Activated T-helper 1 cell treated with anti-CD3 and anti-CD28 coated beads, Interleukin-12 subunit alpha, Interleukin-12 subunit beta, Interleukin-2, Interleukin-4 antibody, amounts not matched to agents 30 ng/mL and 10 ng/mL and 1 ng/mL, durations not matched to agents 14 hours and 24 hours and 36 hours (primary cell): ENCODE measurements at places on chromosomes 3 and 15.
A peak's percentile ranks its signal among the peaks of the same experiment; 100 is the strongest.

GRCh38 chr3:161691677-161692076 is 195.1 kb downstream of the OTOL1 start:
- no peak overlapping the region for H3K27ac ChIP-seq
- H3K4me3 ChIP-seq, result no peak overlapping the region
- no peaks in the 10 kb centered on the region for H3K36me3 ChIP-seq
- no peaks in the 10 kb centered on the region for H3K27me3 ChIP-seq
- no peaks in the 10 kb centered on the region for H3K4me1 ChIP-seq
- DNase-seq, result no peak

- peaks cover 2% of the 10 kb centered on the region for H3K27me3 ChIP-seq
- no peaks in the 10 kb centered on the region for H3K36me3 ChIP-seq
- DNase-seq, result no peak
- no peak overlapping the region for H3K4me3 ChIP-seq
These were observed 227.6 kb upstream of the CHRNA7 start for GRCh38 chr15:31802761-31803160.

GRCh38 chr3:27628026-27628750 is 93.9 kb downstream of the EOMES start:
- H3K27me3 ChIP-seq, result no peaks in the 10 kb centered on the region
- H3K36me3 ChIP-seq, result peaks cover 5% of the 10 kb centered on the region
- peaks cover 51% of the 10 kb centered on the region for H3K4me1 ChIP-seq
- no peak overlapping the region for H3K4me3 ChIP-seq

GRCh38 chr3:71080517-71081083 is 502.9 kb downstream of the FOXP1 start:
- peaks cover 2% of the 10 kb centered on the region for H3K27me3 ChIP-seq
- peak overlapping the region; percentile 30 for H3K27ac ChIP-seq
- H3K4me1 ChIP-seq, result peaks cover 80% of the 10 kb centered on the region
- peaks cover 18% of the 10 kb centered on the region for H3K36me3 ChIP-seq
- DNase-seq, result no peak

DNA sequence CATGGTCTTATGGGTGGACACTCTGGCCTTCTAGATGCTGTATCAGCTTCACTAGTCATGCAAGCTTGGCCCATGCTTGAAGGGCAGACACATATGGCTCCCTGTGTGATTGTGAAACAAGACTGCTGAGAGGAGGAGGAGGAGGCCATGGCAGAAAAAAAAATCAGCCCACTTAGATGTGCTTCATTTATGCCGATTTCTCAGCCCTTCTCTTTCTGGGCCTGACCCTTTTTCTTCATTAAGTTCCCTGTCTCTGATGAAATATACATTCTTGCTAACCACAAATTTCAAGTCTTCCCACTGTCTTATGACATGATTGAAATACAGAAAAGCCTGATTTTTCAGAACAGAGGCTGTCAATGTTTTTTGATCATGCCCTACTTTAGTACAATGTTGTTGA is 213.0 kb upstream of the FEZF2 start:
- no peaks in the 10 kb centered on the region for H3K4me1 ChIP-seq
- H3K36me3 ChIP-seq, result no peaks in the 10 kb centered on the region
- no peak overlapping the region for H3K4me3 ChIP-seq
- H3K27ac ChIP-seq, result no peak overlapping the region

GRCh38 chr15:39128746-39129145 is 452.1 kb upstream of the THBS1 start:
- no peak overlapping the region for H3K27ac ChIP-seq
- H3K36me3 ChIP-seq, result no peaks in the 10 kb centered on the region
- peaks cover 19% of the 10 kb centered on the region for H3K4me1 ChIP-seq
- H3K27me3 ChIP-seq, result peaks cover 7% of the 10 kb centered on the region
- H3K4me3 ChIP-seq, result no peak overlapping the region
- DNase-seq, result no peak

DNA sequence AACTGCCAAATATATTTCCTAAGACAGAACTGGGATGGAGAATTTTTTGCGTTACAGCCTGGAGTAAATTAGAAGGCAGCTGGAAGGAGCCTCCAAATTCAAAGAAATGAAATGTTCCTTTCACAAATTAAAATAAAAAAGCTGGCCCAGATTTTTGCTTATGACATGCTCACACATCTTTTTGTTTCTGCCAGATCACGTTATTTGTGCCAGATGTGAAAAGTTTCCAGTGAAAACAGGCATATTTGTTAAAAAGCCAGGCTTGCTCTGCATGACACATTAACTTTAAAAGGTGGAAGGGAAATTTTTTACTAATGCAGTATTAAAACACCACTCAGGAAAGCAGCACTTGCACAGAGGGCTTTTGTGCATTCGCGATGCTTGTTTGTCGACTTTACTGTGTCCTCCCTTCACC is 23.3 kb upstream of the ACKR4 start:
- H3K27me3 ChIP-seq, result no peaks in the 10 kb centered on the region
- no peak overlapping the region for H3K4me3 ChIP-seq
- DNase-seq, result no peak
- peaks cover 27% of the 10 kb centered on the region for H3K36me3 ChIP-seq
- peaks cover 12% of the 10 kb centered on the region for H3K4me1 ChIP-seq

GRCh38 chr3:100245927-100246326 is 14.9 kb upstream of the TBC1D23 start:
- H3K4me1 ChIP-seq, result peaks cover 4% of the 10 kb centered on the region
- H3K27ac ChIP-seq, result no peak overlapping the region
- H3K4me3 ChIP-seq, result no peak overlapping the region
- DNase-seq, result no peak
- H3K36me3 ChIP-seq, result peaks cover 4% of the 10 kb centered on the region

DNA sequence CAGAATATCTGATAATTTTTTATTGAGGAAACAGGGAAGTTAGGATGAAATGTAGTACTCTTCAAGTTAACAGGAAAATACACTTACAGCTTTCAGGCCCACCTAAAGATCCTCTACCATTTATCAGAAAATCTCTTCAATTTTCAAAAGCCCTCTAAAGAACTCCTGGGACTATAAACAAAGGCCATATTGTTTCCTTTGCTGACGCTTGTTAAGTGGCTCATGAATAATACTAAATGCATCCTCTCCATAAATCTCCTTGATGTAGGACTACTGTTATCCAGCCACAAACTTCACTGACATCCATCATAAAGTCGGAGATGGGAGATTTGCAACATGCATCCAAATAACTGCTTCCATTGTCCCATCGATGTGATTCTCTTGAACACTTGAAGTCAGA is 326.5 kb downstream of the ZIC1 start:
- no peaks in the 10 kb centered on the region for H3K27me3 ChIP-seq
- DNase-seq, result no peak
- H3K36me3 ChIP-seq, result no peaks in the 10 kb centered on the region
- H3K4me1 ChIP-seq, result no peaks in the 10 kb centered on the region
- H3K4me3 ChIP-seq, result no peak overlapping the region
- H3K27ac ChIP-seq, result no peak overlapping the region

GRCh38 chr3:15387735-15388134 is 39.6 kb downstream of the METTL6 start:
- DNase-seq, result no peak
- H3K4me3 ChIP-seq, result no peak overlapping the region
- H3K36me3 ChIP-seq, result peaks cover 5% of the 10 kb centered on the region
- H3K4me1 ChIP-seq, result no peaks in the 10 kb centered on the region
- peaks cover 1% of the 10 kb centered on the region for H3K27me3 ChIP-seq

GRCh38 chr3:13491206-13491974 is 11.3 kb downstream of the HDAC11 start:
- H3K4me1 ChIP-seq, result no peaks in the 10 kb centered on the region
- H3K4me3 ChIP-seq, result no peak overlapping the region
- H3K36me3 ChIP-seq, result no peaks in the 10 kb centered on the region

- no peak for DNase-seq
- peaks cover 2% of the 10 kb centered on the region for H3K27me3 ChIP-seq
- H3K36me3 ChIP-seq, result no peaks in the 10 kb centered on the region
- H3K27ac ChIP-seq, result peak overlapping the region; percentile 50
- peaks cover 8% of the 10 kb centered on the region for H3K4me1 ChIP-seq
- no peak overlapping the region for H3K4me3 ChIP-seq
These were observed 55.2 kb upstream of the GBE1 start for GRCh38 chr3:81816473-81817250.

DNA sequence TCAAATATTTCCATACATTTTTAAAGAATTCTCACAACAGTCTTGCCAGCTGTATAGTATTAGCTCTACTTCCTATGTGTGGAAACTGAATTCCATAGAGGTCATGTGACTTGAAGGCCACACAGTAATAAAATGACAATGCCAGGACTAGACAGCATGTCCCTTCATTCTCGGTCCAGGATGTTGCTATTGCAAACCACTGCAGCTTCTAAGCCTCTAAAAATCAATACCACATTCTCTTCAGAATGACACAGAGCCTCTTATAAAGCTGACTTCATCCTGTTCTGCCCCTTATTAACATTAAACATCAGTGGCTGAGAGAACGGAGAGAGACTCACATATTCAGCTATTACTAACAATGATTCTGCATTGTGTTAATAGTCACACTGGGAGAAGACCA is 240.3 kb upstream of the PEX5L start:
- no peak for DNase-seq
- no peaks in the 10 kb centered on the region for H3K27me3 ChIP-seq
- no peak overlapping the region for H3K27ac ChIP-seq
- no peak overlapping the region for H3K4me3 ChIP-seq
- H3K4me1 ChIP-seq, result no peaks in the 10 kb centered on the region
- H3K36me3 ChIP-seq, result no peaks in the 10 kb centered on the region
